ENCODE measurements at places on chromosomes 16 and 17.
A peak's percentile ranks its signal among the peaks of the same experiment; 100 is the strongest.

DNA sequence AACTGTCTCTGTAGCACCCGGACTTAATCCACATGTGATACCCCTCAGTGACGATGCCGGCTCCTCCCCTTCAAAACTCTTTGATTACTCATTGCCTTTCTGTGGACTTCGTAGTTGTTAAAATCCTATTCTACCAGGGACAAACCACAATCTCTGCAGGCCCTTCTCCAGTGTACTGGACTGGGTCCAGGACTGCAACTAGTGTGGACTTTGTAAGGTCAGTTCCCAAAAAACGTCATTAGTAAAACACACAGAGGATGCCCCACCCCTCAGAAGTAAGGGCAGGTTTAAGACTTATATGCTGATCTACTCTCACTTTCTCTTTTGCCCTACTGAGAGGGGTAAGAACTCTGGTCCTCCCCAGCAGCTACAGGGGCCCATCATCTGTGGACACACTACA is 10.5 kb upstream of the NUDT7 start:
- no peak overlapping the region for H3K4me3 ChIP-seq
- H3K36me3 ChIP-seq, result no peaks in the 10 kb centered on the region
- H3K27me3 ChIP-seq, result no peaks in the 10 kb centered on the region

- no peak overlapping the region for H3K4me3 ChIP-seq
- H3K27me3 ChIP-seq, result peaks cover 19% of the 10 kb centered on the region
- H3K4me1 ChIP-seq, result no peaks in the 10 kb centered on the region
- H3K27ac ChIP-seq, result no peak overlapping the region
- H3K36me3 ChIP-seq, result no peaks in the 10 kb centered on the region
Observed at GRCh38 chr17:66840061-66840460, 5.1 kb downstream of the CACNG5 start.

DNA sequence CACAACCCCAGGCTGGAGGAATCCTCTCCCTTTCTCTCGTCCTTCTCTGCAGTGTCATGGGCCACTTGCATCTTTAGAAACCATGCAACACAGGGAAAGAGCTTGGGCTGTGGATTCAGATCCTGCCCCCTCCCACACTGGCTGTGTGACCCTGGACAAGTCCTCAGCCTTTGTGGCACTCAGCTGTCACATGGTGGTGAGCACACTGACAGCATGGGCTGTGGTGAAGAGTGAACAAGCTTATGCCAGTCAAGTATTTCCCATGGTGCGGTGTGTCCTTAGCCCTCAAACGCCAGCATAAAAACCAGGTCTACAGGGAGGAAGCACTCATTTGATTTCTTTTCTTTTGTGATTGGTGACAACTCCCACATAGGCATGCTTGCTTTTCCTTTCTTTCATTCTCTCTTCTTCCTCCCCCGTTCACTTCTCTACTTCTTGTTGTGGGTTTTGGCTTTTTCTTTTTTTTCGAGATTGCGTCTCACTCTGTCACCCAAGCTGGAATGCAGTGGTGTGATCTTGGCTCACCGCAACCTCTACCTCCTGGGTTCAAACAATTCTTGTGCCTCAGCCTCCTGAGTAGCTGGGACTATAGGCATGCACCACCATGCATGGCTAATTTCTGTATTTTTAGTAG is 314.2 kb downstream of the CPPED1 start:
- peaks cover 26% of the 10 kb centered on the region for H3K36me3 ChIP-seq
- H3K4me1 ChIP-seq, result peaks cover 27% of the 10 kb centered on the region
- no peak for DNase-seq
- peak overlapping the region; percentile 36 for H3K27ac ChIP-seq
- no peak overlapping the region for H3K4me3 ChIP-seq

DNA sequence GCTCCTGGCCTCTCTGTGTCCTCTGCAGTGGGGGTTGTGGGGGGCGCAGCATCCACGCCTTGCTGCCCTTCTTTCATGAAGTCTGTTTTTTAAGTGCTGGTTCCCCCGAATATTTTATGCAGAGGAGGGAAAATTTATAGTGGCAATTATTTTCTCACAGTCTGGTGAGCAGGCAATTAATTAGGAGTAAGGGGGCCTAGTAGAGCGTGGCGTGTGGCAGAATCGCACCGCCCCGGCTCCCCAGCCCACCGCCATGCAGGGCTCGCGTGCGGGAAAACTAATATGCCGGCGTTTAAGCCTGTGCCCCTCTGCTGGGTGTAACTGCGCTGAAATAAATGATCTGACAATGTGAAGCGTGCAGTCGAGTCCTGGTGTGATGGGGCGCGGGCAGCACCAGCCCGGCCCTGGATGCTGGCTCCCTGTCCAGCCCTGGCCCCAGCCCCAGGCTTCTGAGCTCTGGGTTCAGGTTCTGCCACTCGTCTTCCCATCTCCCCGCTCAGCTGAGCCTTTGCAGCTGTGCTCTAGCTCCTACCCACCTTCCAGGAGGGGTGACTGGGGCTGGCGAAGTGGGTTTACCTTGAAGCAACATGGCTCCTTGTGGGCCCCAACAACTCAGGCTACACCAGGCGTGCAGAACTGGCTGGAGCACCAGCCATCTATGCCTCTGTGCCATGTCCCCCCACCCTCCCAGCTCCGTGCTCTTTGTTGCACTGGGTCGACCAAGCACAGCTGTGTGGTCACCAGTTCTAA is 13.8 kb downstream of the ENGASE start:
- no peak overlapping the region for H3K27ac ChIP-seq
- no peak overlapping the region for H3K4me3 ChIP-seq
- DNase-seq, result no peak
- H3K4me1 ChIP-seq, result no peaks in the 10 kb centered on the region
- H3K27me3 ChIP-seq, result peaks cover 15% of the 10 kb centered on the region
- no peaks in the 10 kb centered on the region for H3K36me3 ChIP-seq

DNA sequence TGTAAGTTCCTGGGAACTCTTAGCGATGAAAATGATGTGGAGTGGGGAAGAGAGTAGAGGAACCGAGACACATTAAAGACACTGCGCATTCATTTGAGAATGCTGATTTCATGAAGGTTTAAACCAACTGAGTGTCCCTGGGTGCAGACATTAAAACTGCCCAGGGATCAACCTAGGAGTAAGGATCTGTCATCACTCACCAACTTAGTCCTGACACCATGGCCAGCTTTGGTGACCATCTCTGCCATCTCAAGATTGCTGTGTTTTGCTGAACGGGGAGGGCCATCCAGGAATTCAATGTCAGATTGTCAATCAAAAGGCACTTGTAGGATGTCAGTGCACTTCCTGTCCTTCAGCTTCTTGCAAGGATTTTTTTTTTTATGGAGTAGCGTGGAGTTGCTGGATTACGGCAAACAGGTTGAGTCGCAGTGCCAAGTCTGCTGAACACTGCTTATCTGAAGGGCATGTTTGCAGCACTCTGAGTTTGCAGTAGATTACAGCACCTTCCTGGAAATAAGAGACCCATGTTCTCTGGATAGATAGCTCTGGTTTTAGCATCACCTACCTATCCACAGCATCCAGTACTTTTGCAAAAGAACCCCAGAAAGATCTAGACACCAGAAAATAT is 258.1 kb upstream of the IRX3 start:
- H3K36me3 ChIP-seq, result no peaks in the 10 kb centered on the region
- DNase-seq, result no peak
- H3K4me1 ChIP-seq, result no peaks in the 10 kb centered on the region

- peaks cover 61% of the 10 kb centered on the region for H3K27me3 ChIP-seq
- H3K27ac ChIP-seq, result no peak overlapping the region
- no peaks in the 10 kb centered on the region for H3K36me3 ChIP-seq
- H3K4me1 ChIP-seq, result peaks cover 9% of the 10 kb centered on the region
- DNase-seq, result no peak
Observed at GRCh38 chr17:45946841-45947256, 52.2 kb upstream of the STH start.

DNA sequence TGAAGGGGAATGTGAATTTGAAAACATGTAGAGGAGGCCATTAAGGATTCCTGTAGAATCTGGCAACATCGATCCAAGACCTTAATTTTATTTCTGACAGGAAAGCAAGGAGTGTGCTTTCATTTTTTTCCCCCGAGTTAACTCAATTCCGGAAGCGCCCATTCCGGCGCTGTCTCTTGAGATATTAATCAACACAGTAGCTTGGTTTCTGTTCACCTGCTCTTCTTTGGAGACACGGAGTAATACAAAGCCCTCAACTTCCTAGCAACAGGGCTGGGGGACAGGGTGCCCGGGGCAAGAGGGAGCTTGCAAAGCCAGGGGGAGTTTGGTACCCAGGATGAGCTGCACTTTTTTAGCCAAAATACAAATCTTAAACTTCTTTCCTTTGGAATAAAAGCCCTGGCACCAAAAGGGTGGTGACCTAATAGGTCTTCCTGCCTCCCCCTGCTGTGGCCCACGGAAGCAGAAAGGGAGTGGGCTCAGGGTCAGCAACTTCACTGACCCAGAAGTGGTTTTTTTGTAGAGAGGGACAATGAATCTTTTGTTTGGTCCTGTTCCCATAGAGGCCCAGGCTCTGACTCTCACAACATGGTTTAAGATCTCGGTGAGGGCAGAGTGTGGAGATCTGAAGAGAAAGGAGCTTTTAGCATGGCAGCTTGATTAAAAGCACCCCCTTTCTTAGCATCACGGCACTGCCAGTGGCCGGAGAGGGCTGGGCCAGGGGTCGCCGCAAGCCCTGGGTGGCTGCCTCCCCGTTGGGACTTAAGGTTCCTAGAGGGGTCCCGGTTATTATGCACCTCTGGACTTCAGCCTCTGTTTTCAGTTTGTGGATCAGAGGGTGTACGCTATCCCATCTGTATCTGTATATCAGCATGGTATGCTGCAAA is 207.3 kb downstream of the CCDC182 start:
- peak overlapping the region; percentile 89 for H3K4me3 ChIP-seq
- H3K36me3 ChIP-seq, result no peaks in the 10 kb centered on the region
- DNase-seq, result no peak
- H3K27ac ChIP-seq, result peak overlapping the region; percentile 85

GRCh38 chr16:12098429-12099310 is 122.1 kb downstream of the SNX29 start:
- DNase-seq, result no peak
- no peak overlapping the region for H3K27ac ChIP-seq
- no peak overlapping the region for H3K4me3 ChIP-seq
- H3K36me3 ChIP-seq, result peaks cover 8% of the 10 kb centered on the region
- H3K27me3 ChIP-seq, result no peaks in the 10 kb centered on the region

- H3K4me1 ChIP-seq, result peaks cover 6% of the 10 kb centered on the region
- no peak overlapping the region for H3K4me3 ChIP-seq
- DNase-seq, result no peak
- H3K27ac ChIP-seq, result no peak overlapping the region
Observed at GRCh38 chr16:15770512-15770911, 86.3 kb downstream of the MYH11 start.

GRCh38 chr17:6755731-6756184 is at the start of gene XAF1:
Gene XAF1 (plus strand): TSS chr17:6756046. CDS start chr17:6756079, 33 bp downstream.
- peaks cover 14% of the 10 kb centered on the region for H3K36me3 ChIP-seq
- H3K4me1 ChIP-seq, result peaks cover 36% of the 10 kb centered on the region
- H3K4me3 ChIP-seq, result peak within 1 kb of the TSS; percentile 99
- H3K27me3 ChIP-seq, result no peaks in the 10 kb centered on the region
- peak within 1 kb of the TSS; percentile 96 for H3K27ac ChIP-seq
